Muscle of back (tissue), 13 donors: ENCODE measurements at places on chromosomes 11 and 22. TPM values are rescaled to one million over a fixed set of nuclear protein-coding genes. Genes with fewer than 3 reads are reported as not detected.
A peak's percentile ranks its signal among the peaks of the same experiment; 100 is the strongest.

OR51F1 gene
- polyA plus RNA-seq: not detected

SCT gene
- 31.7 TPM for polyA plus RNA-seq

SDF2L1 gene
- 6.5 TPM for polyA plus RNA-seq

- DNase-seq: no peak
These were observed 63.6 kb downstream of the PAK1 start for GRCh38 chr11:77410076-77410827.

CSNK2A3 gene
- polyA plus RNA-seq: 1.9 TPM

GRCh38 chr22:31488988-31489617, 539 bp downstream of the EIF4ENIF1 start:
- peak; percentile 62 for DNase-seq

DNA sequence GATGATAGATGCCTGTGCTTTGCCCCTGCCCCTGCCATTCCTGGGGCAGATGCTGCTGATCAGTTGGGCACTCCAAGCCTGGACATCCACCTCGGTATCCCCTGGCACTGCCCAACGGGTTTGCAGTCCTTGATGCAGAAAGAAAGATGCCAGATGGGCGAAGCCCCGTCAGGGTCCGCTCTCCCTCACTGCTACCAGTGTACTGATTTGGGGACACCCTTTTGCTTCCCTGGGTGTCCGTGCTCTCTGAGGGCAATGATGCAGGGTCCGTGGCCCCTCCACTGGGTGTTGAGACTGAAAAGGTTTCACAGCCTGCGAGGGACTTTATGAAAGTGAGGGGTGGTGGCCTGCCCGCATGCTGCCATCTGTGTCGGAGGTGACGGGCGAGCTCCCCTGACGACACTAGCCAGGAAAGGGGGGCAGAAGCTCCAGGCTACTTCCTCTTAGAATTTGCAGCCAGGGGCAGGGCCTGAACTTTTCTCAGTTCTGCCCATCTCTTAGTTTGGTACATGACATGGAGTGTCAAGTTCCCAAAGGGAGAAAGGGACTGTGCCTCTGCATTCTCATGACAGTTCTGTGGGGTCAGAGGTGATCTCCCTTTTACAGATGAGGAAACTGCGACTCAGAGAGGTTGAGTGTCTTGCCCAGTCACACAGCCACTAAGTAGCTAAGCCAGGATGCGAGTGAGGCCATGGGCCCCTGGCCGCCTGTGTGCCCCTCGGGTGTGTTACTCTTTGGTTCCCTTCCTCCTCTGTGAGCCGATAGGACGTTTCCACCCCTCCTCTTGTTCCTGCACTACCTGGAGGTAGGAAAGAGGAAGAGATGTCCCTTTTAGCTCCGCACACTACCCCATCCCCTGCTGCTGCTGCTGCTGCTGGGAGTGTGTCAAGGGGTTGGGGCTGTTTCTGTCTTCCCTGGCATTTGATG, 96.6 kb downstream of the BCR start:
- no peak for DNase-seq

GRCh38 chr11:103811870-103812455, 224.5 kb upstream of the DDI1 start:
- DNase-seq: no peak

GRCh38 chr11:44774108-44774507, 47.3 kb downstream of the TSPAN18 start:
- no peak for DNase-seq

ARHGAP20 gene
- polyA plus RNA-seq: 10.7 TPM

RGL4 gene
- 1.3 TPM for polyA plus RNA-seq
